ENCODE measurements at places on chromosomes 7 and 10.

GRCh38 chr10:120022357-120022756, 129.8 kb downstream of the SEC23IP start:
- DNase-seq, result no peak

DNA sequence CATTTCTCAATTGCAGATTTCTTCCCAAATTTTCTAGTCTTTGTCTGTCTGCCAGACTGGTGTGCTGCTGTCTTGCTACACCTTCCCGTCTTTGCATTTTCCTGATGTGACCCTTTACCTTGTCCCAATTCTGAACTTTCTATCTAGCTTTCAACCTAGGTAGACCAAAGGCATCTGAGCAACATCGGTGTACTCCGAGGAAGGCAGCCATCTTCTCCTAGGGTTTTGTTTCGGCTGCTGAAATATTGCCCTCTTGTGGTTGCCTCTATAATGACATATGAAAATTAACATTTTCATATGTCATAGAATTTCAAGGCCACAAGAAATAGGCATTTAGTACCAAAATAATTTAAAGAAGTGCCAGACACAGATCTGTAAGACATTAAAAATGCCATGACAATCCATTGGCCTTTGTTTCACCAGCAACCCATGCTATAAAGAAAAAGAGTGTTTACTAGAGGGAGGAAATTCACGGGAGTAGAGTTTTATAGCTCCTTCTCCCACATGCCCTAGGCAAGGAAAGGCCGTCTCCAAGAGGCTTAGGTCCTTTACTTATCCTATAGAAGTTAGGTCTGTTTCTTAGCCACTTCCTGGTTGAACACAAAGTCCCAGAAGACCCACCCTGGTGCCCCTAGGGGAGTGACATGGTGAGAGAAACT, 23.4 kb downstream of the OR9A2 start:
- no peak for DNase-seq

- DNase-seq, result no peak
These were observed 9.7 kb upstream of the GARS1 start for GRCh38 chr7:30584965-30585364.

DNA sequence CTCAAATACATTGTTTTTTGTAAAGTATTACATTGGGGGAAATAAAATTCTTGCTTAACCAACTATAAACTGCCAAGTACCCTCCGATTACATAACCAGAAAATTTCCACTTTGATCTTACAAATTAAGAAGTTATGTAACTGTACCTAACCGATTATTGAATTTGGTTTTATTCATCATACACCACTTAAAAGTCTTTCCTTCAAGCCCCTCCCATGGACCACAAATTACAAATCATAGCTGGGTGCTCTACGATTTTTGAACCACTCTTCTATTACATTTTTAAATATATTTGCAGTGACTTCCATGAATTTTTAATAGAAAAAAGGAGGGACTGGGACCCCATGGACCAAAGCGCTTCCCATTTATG, 630 bp downstream of the ZNF680 start:
- DNase-seq, result no peak

DNA sequence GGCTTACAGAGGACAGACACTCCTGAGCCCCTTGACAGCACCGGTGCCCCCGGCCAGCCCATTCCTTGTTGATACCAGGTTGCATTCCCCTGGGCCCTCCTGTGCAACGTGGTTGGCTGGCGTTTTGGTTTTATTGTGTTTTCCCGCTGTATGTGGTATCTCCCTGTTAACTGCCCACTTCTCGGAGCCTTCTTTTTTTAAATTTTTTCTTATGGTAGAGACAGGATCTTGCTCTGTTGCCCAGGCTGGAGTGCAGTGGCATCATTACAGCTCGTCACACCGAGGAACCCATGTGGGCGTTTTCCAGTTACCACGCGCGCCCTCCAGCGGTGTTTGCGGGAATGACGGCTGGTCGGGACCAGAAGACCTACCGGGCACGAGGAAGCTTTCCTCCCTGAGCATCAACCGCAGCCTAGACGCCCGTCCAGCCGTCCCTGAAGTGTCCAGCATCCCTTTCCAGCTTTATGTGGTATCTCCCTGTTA, 16.9 kb upstream of the ZFAND2A start:
- DNase-seq, result peak; percentile 62

GRCh38 chr7:99833289-99833877, 5.6 kb downstream of the CYP3A43 start:
- DNase-seq, result no peak

GRCh38 chr7:27098578-27099451, 3.0 kb upstream of the HOXA1 start:
- no peak for DNase-seq

- no peak for DNase-seq
These were observed 20.9 kb downstream of the FAM24A start for GRCh38 chr10:122931088-122931906.

- no peak for DNase-seq
These were observed 117.8 kb upstream of the RNF32 start for GRCh38 chr7:156522801-156523200.

DNA sequence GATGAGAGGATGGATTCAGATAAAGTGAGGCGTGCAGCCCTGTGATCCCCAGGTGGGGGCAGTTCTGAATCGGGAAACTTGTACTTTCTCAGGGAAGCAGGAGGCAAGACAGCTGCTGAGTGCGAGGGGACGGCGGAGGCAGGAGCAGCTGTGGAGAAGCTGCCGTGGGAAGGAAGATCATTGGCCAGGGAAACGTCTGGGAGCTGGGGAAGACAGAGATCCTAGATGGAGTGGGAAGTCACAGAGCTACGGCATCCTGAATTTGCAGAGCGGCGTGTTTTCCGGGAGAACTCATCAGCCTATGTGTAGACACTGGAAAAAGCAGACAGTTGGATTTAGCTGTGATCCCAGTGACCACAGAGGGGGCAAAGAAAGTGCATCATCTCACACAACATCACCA, 9.2 kb downstream of the PRKCQ start:
- no peak for DNase-seq

GRCh38 chr10:22712956-22713852, 1.2 kb downstream of the PIP4K2A start:
- no peak for DNase-seq

DNA sequence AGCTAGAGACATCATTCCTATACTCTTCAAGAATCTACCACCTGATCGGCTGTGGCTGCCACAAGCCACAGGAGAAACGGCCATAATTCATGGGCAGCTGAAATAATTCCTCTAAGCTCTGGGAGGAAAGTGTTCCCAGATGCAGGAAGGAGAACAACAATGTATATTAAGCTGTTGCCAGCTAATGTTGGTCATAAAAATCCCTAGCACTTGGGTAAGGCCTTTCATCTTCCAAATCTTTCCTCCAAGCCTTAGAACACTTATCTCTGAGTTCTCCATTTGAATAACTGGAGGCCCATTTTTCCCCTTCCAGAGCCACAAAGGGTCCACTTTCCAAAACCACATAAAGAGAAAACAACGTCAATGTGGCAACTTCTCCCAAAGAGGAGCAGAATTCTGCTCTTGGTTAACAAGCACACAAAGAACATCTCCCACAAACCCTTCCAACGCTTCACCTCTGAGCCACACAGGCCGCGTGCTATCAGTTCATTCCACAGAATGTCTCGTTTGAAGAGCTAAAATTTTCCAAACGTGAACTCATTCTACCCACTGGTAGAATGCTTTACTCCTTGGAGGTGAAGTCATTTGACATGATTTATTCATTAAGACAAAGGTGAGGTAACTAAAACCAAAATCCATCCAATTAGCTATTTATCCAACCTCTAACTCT, 11.2 kb downstream of the KCNMA1 start:
- DNase-seq, result no peak

DNA sequence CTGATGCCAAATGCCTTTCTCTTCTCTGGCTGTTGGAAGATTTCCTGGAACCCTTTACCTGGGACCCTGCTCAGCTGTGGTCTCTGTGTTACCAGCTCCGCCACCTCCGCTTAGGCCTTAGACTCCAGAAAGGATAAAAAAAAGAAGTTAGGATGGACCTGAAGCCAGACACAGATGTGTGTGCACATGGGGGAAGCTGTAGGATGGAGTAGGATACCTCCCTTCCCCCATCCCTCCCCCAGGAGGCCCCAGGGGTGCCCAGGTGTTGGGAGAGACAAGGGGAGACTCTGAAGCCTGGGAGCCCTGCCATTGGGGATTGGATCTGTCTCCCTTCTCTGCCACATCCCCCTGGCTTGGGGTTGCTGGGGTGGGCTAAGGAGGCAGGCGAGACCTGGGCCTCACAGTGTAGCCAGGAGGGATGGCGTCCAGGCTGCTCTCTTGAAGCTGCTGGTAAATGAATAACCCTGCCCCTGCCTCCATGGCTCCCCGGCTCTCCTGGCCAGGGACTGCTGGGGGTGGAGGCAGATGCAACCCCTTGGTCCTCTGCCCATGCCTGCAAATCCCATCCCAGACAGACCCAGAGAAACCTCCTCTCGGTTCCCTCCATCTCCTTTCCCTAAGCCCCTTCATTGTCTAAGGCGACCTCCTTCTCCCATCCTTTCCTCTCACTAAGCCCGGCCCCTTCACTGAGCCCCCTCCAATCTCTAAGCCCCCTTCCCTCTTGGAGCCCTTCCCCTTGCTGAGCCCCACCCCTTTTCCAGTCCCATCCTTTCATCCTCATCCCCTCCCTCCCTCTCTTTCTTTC, 8.0 kb downstream of the CLDN3 start:
- DNase-seq, result no peak

DNA sequence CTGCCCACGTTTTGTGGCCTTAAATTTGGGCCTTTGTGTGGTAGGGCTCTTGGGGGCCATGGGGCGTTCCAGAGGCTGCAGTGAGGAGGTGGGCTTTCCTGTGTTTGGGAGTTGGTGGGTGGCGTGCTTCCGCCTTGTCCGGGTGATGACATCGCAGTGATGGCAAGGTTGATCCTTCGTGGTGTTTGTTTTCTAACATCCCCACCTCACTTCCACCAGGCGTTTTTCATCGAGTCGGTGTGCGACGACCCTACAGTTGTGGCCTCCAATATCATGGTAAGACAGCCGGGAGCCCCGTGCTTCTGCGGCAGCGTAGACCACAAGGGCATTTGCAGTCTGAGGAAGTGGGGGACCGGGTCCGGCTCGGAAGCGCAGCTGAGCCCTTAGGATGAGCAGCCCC, 14.2 kb downstream of the PFKFB3 start:
- no peak for DNase-seq

DNA sequence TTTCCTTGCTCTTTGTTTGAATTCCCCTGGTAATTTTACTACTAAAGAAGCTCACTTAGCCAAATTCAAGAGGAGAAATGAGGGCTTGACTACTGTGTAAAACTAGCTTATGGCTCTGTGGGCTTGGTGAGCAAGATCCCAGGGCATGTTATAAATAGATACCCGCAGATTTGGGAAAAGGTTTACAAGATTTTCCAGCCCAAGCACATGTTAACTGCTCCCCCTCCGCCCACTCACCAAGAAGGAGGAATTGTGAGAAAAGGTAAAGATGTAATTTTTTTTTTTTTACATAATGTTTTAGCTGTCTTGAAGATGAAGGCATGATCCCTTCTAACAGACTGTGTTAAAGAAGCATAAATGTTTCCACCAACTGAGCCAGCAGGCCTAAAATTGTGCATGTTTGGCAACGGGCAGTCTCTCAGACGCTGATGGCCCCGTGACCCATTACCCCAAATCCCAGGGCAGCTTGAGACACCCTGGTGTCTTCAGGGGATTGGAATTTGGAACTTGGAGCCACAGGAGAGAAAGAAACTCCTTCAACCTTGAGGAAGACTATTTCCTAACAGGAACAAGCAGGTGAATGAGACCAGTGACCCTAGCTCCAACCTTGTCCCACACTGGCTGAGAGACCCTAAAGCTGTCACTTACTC, 429.8 kb upstream of the CELF2 start:
- no peak for DNase-seq

- no peak for DNase-seq
These were observed 6.0 kb downstream of the SRGN start for GRCh38 chr10:69093933-69094332.

GRCh38 chr10:133357285-133358161, at the start of gene FUOM:
TSS of gene FUOM (minus strand) at chr10:133358019. CDS start at chr10:133358007, 12 bp downstream.
- peak; percentile 43 for DNase-seq

- no peak for DNase-seq
These were observed 24.3 kb downstream of the CSTF2T start for GRCh38 chr10:51675088-51675487.

Data from stimulated activated CD8-positive, alpha-beta memory T cell treated with anti-CD3 and anti-CD28 coated beads, Interleukin-4, amount 100 ng/mL, for 1 hour (primary cell).